ENCODE measurements at places on chromosomes 16 and 17.

DNA sequence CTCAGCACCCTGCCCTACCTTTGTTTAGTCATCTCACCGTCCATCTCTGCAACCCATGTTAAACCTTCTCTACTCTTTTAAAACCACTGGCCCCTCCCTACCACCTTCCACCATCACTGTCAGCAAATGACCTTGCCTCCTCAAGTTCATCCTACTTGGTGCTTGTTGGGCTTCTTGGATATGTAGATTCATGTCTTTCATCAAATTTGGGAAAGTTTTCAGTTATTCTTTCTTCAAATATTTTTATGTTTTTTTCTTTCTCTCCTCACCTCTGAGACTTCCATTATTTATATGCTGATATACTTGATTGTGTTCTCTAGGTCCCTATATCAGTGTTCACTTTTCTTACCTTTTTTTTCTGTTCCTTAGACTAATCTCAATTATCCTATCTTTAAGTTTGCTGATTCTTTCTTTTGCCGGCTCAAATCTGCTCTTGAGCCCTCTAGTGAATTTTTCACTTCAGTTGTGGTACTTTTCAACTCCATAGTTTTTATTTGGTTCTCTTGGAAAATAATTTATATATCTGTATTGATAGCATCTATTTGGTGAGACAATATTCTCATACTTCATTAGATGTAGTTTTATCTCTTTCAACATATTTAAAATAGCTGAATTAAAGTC is 28.7 kb upstream of the ALDH3A2 start:
- peak; percentile 4 for DNase-seq

GRCh38 chr16:530111-530817 is 2.8 kb downstream of the CAPN15 start:
- no peak for DNase-seq

GRCh38 chr17:3006801-3007200 is 56.6 kb downstream of the OR1D5 start:
- DNase-seq, result no peak

GRCh38 chr17:55458978-55459377 is 37.3 kb upstream of the MMD start:
- peak; percentile 48 for DNase-seq

Measured in amniotic epithelial cell (primary cell).